NCI-H2227 treated with DMSO at 0.1 percent for 48 hours (cell line): ENCODE measurements at places on chromosomes 7 and 10.
A peak's percentile ranks its signal among the peaks of the same experiment; 100 is the strongest.

GRCh38 chr10:100568912-100569311 lies 33.2 kb downstream of the HIF1AN start:
- no peak for DNase-seq

- DNase-seq = no peak
These were observed 34.3 kb upstream of the SMC3 start for GRCh38 chr10:110533149-110533548.

GRCh38 chr7:69419934-69420333 lies 178.3 kb upstream of the AUTS2 start:
- no peak for DNase-seq

DNA sequence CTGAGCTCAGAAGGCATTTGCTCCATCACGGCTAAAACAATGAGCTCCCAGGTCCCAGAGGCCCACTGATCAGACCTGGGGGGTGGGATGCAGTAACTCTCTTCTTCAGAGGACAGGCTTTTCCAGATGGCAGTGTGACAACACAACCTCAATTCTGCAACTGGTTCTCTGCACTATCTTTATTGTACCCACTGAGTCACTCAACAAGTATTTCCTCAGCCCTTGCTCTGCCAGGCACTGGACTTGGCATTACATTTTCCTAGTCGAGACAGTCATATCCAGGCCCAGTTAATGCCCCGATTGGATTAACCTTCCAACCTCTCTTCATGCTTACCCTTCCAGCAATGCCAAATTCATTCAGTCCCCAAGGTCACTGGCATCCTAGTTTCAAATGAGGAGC lies 72.6 kb downstream of the JAZF1 start:
- no peak for DNase-seq

DNA sequence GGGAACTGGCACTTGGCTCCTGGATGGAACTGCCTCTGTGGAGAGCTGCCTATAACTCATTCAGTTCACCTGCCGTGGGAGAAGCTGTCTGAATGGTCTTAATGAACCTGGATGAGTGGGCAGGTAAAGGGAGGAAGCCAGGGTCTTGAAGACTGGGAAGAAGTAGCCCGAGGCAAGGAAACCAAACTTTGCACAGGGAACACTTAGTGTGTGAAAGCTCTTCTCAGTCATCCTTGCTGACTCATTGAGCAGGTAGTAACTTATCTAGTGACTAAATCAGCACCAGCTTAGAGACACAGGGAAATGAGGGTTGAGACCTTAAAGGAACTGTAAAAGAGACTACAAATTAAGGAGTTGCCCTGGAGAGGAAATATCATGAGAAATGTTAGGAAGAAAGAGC lies 9.9 kb downstream of the LRRC4 start:
- DNase-seq = no peak

- peak; percentile 46 for DNase-seq
These were observed 1.6 kb downstream of the ZNF746 start for GRCh38 chr7:149495785-149496641.

- no peak for DNase-seq
These were observed 61.3 kb upstream of the TNRC18 start for GRCh38 chr7:5484921-5485320.

DNA sequence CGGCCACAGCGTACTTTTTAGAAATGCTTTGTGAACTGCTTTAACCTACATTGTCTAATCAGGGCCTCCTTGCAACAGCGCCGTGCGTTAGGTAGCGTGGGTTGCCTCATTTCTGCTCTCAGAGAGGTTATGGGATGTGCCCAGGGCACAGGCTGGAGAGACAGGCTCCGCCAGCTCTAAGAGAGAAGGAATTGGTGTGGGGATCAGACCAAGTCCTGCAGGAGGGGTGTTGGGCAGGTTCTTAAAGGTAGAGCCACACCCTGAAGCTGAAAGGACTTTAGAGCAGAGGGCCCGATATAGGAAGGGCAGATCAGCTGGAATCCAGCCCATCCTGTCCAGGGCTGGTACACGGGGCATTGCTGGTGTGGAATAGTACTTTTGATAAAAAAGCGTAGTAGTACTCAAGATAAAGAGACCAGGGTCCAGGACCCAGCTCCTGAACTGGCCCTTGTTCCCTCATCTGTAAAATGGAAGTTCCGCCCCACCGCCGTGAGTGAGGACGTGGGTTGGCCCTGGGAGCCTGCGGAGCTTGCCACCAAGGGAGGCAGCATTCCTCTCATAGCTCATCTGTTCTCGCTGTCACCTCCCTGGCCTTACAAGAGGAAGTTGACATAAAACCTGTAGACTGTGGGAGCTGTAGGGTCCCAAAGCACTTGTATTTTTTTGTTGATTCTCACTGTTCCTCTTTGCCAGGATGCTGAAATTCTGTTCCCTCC lies 37.2 kb downstream of the TMEM120A start:
- no peak for DNase-seq

- DNase-seq = no peak
These were observed 9.8 kb upstream of the FXYD4 start for GRCh38 chr10:43361547-43362190.

- DNase-seq = no peak
These were observed 14.9 kb downstream of the CCL26 start for GRCh38 chr7:75756991-75757676.

- DNase-seq = peak; percentile 73
These were observed 494.3 kb downstream of the AUTS2 start for GRCh38 chr7:70092314-70093204.

DNA sequence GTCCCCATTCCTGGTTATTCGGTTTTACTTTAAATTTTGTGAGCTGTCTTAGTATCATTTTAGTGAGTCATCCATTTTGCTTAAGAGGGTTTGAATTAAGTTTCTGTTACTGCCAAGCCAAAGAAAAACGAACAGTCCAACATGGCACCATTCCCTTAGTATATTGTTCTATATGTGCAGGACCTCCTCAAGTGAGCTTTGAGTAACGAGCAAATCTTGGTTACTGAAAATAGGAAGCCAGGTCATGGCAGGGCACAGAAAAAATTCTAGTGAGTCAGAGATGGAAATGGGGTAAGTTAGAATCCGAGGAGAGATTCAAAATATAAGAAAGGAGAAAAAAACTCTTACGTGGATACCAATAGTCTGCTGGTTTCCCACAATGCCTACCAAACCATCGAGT lies 292.9 kb downstream of the BAMBI start:
- DNase-seq = no peak

DNA sequence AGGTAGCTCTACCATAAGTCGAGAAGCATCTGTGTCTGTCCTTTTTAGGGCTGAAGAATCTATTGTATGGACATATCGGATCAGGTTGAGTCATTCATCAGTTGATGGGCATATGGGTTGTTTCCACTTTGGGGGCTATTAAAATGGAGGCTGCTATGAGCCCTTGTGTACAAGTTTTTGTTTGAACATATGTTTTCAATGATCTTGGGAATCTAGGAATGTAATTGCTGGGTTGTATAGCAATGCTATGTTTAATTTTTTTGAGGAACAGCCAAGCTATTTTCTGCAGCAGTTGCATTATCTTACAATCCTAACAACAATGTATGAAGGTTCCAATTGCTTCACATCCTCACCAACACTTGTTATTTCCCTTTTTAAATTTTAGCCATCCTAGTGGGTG lies 46.4 kb upstream of the HABP2 start:
- DNase-seq = no peak

DNA sequence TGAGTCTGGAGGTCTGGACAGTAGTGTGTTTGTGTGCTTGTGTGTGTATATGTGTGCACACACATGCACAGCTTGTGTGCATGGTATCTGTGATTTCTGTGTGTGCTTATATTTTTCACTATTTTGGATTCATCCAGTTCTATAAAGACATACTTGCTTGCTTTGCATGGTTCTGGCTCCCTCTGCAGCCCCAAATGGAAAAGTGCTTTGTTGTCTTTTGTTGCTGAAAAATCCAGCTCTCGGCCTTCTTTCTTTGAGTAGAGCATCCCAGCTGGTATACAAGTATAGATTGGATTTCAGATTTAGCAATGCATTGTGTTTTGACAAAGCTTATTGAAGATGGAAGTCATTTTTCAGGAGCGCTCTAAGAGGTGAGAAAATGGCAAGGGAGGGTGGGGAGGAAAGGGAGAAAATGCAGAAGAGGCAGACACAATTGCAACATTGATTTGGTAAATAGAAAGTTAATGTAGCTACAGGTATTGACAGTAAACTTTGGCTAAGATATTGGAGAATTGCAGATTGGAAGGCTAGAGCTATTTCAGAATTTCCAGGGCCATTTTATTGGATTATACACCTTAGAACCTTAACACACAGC lies 333.9 kb downstream of the AUTS2 start:
- peak; percentile 77 for DNase-seq

DNA sequence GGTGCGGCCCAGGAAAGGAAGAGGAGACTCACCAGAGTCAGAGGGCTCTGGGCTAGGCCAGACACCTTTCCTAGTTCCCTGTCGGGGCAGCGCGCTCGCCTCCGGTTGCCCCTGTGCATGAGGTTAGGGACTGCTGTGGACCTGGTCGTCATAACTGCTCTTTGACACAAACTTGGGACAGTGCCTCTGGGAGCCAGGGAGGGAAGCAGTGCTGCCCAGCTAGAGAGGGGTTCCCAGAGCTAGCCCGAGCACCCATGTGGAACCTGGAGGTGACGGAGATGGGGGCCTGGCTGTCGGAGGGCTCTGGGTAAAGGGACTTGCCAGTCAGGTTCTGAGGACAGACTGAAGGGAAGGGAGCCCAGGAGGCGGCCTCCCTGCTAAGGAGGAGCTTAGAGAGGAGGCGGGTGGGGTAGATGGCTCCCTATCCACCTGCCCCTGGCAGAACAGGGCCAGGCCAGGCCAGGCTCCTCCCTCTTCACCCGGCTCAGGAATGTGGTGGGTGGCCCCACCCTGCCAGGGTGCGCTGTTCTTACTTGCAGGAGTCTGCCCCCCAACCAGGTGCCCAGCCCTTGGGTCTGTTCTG lies 29.7 kb downstream of the AGAP3 start:
- no peak for DNase-seq

DNA sequence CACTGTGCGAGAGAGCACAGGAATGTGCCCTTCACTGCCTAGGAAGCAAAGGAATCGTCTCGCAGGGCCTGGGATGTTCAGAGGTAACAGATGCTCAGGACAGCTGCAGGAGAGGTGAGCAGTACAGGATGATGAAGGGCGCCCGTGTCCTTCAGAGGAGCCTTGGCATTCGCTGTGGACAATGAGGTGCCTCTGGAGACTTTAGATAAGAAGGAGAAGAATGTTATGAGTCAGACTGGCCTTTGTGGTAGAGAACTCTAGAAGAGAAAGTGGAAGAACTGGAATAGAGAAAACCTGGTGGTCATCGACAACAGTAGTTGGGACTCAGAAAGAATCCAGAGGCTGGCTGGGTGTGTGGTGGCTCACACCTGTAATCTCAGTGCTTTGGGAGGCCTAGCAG lies 64.4 kb upstream of the LEP start:
- no peak for DNase-seq

- no peak for DNase-seq
These were observed 50.6 kb downstream of the ABLIM1 start for GRCh38 chr10:114607358-114607998.

DNA sequence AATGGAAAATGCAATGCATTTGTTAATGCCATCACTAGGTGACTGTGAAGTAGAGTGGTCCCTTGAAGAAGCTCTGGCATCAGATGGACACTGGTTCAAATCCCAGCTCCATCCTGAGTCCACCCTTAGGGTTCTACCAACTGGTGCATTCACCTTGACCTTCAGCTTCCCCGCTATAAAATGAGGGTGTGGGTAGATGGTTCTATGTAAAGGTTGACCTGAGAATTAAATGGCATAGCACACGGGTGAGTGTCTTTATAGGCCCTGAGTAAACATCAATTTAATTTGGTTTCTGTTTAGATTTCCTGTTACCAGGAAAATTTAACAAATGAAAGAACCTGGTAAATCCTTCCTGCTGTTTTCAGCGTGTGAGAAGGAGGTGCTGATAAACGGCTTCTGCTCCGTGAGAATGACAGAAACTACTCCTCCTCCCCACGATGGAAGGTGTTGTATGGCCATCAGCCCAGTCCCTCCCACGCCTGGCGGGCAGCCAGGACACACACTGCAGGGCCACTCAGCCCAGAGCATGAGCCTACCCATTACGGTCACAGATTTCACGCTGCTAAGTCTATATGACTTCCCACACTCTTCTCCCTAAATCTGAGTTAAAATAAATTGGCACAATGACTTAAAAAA lies 210.1 kb downstream of the TNS3 start:
- DNase-seq = no peak

DNA sequence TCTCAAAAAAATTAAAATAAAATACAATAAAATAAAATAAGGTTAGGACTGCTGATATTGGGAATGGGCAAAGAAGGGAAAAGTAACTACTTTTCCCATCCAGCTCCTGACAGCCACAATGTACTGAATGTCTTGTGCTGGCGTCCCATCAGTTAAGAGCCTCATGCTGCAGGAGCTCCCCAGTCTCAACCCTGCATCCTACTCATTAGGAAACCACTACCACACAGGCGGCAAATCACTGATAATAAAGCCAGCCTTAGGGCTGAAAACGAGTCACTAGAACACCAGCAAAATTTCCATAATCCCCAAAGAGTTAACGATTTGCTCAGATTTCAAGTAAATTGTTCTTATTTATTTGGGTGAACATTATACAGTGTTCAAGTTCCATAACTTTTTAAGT lies 4.3 kb downstream of the YWHAG start:
- DNase-seq = no peak

DNA sequence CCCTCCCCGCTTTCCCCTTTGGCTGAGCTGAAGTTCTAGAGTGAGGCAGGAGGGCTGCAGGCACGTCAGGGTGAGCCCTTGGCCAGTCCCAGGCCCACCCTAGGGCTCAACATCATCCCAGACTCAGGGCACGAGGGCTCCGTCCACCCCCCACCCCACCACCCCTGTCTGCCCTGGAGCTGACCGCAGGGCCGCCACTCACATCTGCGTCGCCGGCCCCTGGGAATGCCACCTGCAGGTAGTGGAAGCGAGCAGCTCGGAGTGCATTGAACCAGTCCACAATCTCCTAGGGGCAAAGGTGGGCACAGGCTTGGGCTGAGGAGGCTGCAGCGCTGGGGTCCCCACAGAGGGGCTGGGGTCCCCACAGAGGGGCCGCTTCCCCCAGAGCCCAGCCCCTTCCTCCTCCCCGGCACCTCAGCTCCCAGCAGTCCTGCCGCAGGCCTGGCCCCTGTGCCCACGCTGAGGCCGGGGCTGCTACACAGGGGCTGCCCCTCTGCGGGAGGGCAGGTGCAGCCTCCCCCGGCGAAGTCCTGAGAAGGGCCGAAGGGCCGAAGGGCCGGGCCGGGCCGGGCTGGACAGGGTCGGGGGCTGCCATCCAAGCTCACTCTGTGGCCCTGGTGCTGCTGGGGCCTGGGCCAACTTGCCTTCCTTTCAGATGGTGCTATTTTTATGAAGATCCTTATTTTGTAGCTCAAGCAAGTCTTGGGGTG lies 24.1 kb downstream of the GET4 start:
- DNase-seq = no peak
